Activated CD4-positive, alpha-beta T cell treated with anti-CD3 and anti-CD28 coated beads, Interleukin-2, amount 50 U/mL, for 24 hours (primary cell): ENCODE measurements at places on chromosomes 3 and 15.

DNA sequence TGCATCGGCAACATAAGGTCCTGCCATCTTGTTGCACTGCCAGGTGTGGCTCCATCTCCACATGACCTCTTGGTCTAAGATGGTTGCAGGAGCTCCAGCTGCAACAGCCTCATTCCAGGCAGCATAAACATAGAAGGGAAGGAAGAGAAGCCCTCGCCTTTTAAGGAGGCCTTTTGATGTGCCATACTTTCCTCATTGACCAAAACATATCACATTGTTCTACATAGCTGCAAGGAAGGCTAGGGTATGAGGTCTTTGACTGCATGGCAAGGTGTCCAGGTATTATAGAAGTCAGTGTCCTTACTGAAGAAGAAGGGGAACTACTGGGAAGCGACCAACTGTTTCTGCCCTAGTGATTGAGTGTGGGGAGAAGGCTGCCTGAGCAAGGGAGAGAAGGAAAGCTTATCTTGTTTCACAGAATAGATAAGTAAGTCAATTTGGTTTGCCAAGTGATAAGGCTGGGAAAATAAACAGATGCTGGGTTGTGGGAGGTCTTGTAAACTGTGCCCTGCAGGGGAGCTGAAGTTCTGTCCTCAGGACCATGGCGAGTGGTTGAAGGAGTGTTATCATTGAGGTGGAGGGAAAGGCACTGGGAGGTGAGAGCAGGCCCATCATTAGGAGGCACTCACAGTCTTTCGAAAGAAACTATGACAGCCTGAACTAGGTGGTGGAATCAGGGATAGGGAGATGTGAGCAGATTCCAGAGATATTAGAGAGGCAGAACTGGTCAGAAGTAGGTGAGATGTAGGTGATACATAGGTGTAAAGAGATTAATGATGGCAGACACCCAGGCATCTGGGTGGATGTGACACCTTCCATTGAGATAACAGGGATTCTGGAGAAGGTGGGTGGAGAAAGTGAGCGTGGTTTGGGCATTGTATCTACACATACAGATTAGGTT lies 93.8 kb upstream of the IGF1R start:
- DNase-seq, result no peak

DNA sequence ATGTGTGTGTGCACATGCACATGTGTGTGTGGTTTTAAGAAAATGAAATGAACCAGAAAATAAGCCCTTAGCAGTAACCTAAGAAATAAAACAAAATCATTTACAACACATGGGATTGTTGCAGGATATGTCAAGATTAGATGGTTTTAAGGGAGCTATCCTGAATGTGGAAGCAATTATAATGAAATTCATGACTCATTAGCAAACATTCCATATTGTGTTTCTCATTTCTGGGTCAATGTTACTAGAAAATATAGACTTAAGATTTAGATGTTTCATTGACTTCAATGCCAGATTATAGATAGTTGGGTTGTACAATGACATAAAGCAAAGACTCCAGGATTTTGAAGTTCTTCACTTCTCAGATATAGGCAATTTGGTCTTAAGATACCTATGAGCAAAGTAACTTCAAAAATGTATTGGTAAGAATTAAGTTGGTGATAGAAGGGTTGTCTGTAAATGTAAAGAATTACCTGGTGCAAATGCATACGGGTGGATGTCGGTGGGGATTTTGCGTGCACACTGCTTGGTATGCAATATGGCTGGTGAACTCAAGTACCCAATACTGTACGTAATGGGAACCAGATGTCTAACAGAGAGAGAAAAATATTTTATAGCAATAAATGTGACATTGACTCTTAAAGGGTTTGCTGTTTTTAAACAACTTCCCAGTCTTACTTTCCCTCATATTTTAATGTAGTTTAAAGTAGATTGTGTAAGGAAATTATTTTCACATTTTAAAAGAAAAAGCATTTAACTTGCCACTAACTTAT lies 53.9 kb upstream of the NR2F2 start:
- DNase-seq, result no peak

DNA sequence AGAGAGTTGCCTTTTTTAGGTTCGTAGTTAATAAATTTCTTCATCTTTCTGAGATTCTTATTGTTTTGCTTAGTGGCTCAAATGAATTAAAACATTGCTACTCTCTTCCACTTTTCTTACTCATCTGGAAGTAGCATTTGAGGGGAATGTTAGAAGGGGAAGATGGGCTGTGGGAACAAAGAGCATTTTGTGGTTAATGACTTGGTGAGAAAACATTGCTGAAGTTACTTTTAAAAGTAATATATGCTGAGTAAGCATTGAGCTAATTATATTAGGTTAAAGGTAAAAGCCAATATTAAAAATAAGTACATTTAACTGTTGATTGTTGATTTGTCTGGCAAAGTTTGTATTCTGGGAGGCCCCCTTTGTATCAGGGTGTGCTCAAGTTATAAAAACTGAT lies 5.7 kb downstream of the MORF4L1 start:
- DNase-seq, result no peak

- DNase-seq, result no peak
Observed at GRCh38 chr15:66934868-66935520, 130.4 kb upstream of the SMAD3 start.
